Transverse colon (tissue), 4 donors: ENCODE measurements at places on chromosomes 5 and 9.

DNA sequence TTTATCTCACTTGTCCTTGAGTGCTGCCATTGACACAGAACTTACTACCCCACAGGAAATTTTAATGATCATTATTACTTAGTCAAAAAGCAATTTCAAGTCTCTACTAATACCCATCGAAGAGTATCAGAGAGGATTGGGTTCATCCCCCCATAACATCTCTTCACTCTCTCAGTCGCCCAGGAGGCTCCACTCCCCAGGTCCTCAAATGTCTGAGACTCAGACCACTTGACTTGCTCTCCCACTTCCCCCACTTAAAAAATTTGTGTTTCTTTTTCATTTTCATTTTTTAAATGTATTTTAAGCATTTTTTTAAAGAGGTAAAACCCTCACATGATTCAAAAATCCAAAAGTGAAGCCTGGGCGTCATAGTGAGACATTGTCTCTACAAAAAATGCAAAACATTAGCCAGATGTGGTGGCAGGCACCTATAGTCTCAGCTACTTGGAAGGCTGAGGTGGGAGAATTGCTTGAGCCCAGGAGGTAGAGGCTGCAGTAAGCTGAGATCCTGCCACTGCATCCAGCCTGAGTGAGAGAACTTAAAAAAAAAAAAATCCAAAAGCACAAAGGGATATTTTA lies 56.8 kb upstream of the TRAF1 start:
- no peak for DNase-seq

- DNase-seq, result no peak
Observed at GRCh38 chr5:41831155-41831554, 39.1 kb downstream of the OXCT1 start.

DNA sequence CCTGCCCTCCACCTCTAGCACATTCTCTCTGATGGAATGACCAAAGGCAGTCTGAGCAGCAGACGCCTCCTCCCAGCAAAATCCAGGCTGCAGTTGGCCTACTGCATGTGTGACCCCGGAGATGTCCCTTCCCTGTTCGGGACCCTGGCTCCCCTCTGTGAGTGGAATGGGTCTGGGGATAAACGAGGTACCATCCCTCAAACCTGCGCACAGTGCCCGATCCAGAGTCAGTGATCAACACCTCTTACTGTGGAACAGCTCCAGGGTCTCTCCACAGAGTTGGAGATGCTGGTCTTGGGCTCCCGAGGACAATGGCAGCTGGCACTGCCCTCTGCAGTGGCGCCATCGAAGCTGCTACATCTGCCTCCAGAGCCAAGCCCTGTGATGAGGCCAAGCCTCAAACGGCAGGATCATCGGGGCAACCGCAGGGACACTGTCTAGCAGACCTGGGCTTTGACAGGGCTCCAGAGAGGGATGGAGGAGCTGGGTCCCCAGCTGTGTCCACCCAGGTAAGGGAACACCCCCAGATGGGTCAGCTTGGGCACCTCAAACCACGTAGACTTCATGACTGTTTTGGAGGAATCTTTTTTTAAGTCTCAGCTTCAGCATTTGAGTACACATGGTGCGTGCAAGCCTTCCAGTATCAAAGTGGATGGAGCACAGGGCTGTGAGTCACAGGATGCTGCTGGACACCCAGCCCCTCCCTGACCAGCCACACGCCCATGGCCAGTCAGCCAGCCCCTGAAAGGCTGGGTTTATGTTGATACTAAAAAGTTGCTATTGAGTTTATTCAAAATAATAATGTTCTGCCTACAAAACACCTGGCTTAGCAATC lies 13.0 kb downstream of the MED10 start:
- DNase-seq, result no peak

GRCh38 chr9:110537841-110538646 lies 41.5 kb downstream of the SVEP1 start:
- DNase-seq, result no peak

DNA sequence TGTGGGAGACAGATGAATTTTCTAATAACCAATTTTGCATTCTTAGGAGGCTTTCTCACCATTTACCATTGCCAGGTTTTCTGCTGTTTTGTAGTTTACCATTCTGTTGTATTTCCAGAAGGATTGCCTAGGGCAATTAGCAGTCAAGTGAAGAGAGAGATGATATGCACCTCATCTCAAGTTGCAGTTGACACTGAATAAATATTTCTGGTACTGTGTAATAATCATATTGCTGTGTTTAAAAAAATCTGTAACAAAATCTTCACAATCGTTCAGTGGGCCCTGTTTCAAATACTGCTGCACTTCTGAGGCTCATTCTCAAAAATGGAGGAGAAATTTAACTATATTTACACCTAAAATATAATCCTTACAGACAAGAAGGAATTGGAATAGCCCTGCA lies 706.1 kb upstream of the PTPRD start:
- DNase-seq, result no peak

DNA sequence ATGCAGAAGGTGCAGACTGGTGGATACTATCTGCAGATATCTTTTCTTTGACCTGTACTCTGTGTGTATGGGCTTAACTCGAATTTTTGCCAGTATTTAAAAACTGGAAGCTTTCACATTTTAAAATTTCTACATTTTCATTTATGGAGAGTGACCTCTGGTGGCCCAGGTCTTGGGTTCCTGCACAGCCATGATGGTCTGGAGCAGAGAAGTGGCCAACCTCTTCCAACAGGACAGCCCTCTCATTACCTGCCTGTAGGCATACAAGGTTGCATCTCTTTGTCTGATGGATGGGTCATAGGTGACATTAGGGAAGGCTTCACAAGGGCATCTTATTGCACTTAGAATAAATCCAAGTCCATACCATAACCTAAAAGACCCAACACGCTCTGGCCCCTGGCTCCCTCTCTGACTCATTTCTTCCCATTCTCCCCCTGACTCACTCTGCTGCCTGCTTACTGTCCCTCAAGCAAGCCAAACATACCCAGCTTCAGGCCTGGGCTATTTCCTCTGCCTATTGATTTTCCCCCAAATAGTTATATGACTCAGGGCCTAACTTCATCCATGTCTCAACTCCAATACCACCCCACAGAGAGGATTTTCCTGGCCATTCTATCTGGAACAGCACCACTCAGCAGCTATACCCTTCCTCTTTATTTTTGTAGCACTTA lies 113.3 kb upstream of the SLC1A3 start:
- no peak for DNase-seq

DNA sequence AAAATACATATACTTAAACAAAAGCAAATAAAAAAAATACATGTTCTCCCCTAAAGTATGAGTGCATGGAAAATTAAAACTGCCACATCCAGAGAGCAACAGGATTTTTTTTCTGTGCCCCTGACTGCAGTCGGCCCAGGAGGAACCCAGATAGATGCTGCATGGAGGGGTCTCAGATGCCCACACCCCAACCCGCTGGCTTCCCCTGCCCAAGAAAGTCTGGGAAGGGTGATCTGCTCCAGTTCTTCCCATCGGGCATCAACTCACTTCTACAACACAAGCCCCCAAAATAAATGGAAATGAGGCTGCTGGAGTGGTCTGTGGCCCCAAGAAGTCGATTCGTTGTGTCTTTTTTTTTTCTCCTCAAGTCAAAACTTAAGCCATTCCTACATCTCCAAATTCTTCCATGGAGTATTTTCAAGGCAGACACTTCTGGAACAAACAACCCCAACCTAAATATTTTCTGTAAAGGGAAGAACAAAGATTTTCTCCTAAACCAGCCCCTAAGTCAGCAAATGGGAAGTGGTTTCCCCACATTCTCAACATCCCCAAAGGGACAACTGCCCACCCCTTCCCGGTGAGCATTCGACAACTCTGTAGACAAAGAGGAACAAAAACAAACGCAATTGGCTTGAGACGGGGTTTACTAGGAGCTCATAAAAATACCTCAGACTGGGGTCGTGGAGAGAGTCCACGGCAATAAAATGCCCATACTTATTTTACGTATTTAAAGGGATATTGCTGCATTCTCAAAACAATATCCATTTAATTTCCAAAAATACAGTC lies 46.7 kb downstream of the ROR2 start:
- DNase-seq, result no peak

DNA sequence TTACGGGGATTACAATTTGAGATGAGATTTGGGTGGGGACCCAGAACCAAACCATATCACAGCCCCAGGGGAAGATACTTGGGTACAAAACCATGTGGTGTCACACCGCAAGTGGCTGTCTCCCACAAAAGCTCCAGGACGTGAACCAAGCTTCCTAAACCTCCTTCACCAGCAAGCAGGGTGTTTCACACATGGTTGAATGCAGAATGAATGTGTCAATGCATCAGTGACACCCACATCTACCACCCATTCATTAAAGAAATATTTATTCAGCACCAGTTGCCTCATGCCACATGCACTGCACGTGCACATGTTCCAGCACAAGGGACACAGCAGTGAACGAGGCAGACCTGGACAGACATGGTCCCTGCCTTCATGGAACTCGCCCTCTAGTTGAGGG lies 70.9 kb upstream of the SPOCK1 start:
- no peak for DNase-seq

- DNase-seq, result no peak
Observed at GRCh38 chr5:82982846-82983245, 94.3 kb downstream of the TMEM167A start.

DNA sequence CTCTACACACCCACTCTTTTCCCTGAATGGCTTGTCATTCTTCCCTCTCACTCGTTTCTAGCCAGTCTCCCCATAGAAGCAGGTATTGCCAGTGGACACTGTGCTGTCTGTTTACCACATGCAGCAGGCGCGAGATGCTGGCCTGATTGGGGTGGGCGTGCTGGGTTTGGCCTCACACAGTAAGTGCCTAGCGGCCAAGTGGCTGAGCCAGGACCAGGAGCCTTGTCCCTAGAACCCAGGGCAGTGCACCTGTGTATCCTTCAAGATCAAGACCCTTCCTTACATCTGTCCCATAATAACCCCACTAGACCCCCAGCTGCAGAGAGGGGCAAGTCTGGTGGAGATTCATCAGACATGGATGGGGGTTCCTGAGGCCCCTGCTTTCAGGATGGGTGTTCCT lies 112.8 kb upstream of the IRX4 start:
- no peak for DNase-seq

DNA sequence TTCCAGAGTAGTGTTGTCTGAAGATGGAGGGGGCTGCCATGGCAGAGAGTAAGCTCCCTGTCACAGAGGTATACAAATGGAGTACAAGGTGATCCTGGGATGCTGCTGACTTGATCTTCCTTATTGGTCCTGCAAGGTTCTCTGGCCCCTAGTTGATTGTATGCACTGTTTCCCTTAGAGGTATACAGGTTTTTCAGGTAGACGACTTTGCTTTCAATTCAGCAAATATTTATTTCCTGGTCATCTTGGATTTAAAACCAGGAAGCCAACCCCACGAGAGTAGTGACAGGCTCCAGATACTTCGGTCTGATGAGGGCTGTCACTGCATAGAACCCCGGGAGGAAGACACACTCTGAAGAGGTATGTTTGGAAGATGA lies 16.5 kb upstream of the TRIM14 start:
- no peak for DNase-seq

DNA sequence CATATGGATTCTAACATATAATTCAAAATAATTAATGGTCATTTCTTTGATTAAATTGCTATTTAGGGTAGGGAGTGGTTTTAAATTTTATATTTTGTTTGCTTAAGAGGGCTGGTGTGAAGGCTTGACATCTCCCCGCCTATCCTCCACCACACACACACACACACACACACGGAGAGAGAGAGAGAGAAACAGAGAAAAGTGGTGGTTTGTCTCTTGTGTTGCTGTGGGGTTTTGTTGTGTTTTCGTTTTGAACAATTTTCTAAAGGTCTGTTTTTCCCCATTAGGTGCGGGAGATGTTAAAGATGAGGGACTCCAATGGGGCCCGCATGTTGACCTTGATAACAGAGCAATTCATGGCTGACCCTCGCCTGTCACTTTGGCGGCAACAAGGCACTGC lies 161.9 kb downstream of the ZSWIM6 start:
- no peak for DNase-seq

DNA sequence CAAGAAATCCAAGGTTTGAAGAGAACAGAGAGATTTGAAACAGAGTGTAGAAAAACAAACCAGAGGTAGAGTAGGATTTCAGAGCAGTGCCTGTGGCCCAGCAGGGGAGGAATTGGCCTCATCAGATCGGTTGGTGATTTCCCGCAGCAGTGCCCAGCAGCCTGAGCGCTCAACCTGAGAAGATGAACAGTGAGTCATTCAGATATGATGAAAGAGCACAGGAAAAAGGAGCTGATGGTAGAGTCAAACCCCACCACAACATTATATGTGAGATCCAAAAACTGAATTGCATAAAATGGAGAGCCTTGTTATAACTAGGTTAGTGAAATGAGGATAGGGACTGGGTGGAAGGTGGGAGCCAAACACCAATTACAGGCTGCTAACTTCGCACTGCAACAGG lies 248.9 kb downstream of the PIK3R1 start:
- DNase-seq, result no peak

DNA sequence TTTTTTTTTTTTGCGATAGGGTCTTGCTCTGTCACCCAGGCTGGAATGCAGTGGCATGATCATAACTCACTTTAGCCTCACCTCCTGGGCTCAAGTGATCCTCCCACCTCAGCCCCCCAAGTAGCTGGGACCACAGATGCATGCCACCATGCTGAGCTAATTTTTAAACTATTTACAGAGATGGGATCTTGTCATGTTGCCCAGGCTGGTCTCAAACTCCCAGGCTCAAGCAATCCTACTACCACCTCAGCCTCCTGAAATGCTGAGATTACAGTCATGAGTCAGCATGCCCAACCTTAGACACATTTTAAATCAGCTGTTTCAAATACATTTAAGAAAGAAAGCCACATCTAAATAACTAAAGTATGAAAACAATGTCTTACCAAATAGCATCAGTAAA lies 439.0 kb downstream of the EBF1 start:
- no peak for DNase-seq

DNA sequence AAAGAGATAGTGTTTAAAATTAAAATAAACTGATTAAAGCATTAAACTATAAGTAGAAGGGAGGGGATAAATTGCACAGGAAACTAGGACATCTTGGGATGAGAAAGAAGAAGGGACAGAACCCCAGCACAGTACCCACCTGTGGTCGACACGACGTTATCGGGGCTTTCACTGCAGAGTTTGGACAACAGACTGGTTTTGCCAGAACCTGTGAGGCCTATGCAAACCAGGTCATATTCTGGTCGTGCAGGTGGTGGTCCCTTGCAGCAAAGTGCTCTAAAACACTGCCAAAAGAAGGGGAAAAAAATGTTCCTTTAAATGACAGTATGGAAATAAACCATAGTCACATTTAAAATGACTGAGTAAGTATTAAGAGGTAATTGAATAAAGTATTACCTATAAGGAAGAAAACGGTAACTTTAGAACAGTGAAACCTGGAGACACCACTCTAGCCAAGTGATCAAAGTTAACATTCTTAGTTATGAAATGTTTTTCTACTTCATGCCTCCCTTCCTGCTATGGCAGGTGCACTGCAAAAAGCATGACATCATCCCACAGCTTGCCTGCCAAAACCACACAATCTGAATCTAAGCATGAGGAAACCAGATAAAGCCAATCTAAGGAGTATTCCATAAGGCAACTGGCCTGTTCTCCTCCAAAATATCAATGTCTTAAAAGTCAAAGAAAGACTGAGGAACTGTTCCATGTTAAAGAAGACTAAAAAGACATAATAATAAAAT lies 138.6 kb downstream of the ARL15 start:
- DNase-seq, result peak; percentile 17
